ENCODE measurements at places on chromosomes 13 and 19.

DNA sequence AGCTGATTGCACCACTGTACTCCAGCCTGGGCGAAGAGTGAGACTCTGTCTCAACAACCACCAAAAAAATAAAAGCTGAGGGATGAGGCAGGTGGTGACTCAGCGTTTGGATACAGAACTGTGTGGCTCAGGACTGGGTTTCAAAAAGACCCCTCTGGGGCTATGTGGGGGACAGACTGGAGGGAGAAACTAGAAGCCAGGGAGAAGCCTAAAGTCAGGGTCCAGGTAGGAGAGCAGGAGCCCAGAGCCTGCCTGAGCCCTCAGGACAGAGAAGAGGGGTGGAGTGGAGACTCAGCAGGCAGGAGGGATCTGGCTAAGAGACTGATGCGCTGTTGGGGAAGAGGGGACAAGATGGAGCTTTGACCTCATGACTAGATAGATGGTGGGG lies 1.8 kb upstream of the CD37 start:
- H3K27me3 ChIP-seq = no peaks in the 10 kb centered on the region
- H3K36me3 ChIP-seq = no peaks in the 10 kb centered on the region
- H3K4me3 ChIP-seq = no peak overlapping the region
- H3K27ac ChIP-seq = no peak overlapping the region

GRCh38 chr19:32677657-32678056 lies 2.0 kb downstream of the RGS9BP start:
- H3K4me3 ChIP-seq = no peak overlapping the region
- H3K27ac ChIP-seq = no peak overlapping the region
- H3K27me3 ChIP-seq = peaks cover 13% of the 10 kb centered on the region
- no peaks in the 10 kb centered on the region for H3K36me3 ChIP-seq

DNA sequence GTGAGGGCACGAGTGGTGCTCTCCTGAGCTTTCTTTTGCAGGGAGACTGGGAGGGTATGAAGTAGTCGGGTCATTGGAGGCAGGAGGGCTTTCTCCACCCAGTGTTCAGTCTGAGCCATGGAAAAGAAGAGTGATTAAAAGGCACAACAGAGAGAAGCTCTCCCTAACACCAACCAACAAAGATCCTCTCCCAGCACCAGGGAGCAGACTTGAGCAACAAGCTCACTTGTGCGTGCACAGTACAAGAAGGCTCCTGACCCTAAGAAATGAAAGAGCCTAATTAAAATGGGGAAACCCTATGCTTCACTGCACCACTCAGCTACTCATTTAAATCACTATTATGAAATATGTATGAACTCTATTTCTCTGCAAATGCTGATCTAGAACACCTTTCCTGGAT lies 276.3 kb upstream of the SOX21 start:
- H3K36me3 ChIP-seq = no peaks in the 10 kb centered on the region
- no peak overlapping the region for H3K4me3 ChIP-seq
- no peaks in the 10 kb centered on the region for H3K27me3 ChIP-seq
- DNase-seq = no peak
- H3K27ac ChIP-seq = no peak overlapping the region
- no peaks in the 10 kb centered on the region for H3K4me1 ChIP-seq

DNA sequence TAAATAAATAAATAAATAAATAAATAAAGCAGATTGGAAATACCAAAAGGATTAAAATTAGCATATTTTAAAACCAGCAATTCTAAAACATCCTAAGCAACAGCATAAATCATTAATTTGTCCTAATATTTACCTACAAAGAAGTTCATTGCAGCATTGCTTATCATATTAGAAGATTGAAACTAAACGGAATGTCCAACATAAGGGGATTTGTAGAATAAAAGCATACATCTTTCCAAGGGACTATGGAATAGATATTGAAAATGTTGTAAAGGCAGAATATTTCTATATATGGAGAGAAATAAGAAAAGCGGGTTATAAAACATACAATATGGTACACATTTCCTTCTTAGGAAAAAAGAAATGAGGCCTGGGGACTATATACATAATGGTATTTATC lies 71.1 kb upstream of the RFC3 start:
- H3K4me3 ChIP-seq = no peak overlapping the region
- DNase-seq = no peak
- no peaks in the 10 kb centered on the region for H3K27me3 ChIP-seq
- H3K36me3 ChIP-seq = no peaks in the 10 kb centered on the region

- DNase-seq = no peak
- peak overlapping the region; percentile 50 for H3K27ac ChIP-seq
- H3K36me3 ChIP-seq = no peaks in the 10 kb centered on the region
- no peaks in the 10 kb centered on the region for H3K27me3 ChIP-seq
- no peak overlapping the region for H3K4me3 ChIP-seq
Measured at GRCh38 chr13:41561170-41561569, 103.8 kb downstream of the RGCC start.

DNA sequence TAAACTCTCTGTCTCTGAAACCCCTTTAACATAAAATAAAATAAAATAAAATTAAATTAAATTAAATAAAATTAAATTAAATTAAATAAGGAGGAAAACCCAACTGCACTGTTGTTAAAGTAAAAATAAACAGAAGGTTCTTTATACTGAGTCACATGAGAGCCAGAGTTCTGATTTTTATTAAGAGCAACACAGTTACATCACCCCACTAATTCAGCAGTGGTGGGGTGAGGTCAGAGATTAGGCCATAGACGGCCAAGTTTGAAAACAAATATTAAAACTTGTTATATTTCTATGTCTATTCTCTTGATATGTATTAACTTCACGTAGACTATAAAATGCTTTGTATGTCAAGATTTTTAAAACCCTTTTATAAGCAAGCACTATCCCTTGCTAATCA lies 59.5 kb downstream of the MYCBP2 start:
- no peak overlapping the region for H3K4me3 ChIP-seq
- no peak overlapping the region for H3K27ac ChIP-seq
- no peaks in the 10 kb centered on the region for H3K36me3 ChIP-seq
- no peaks in the 10 kb centered on the region for H3K27me3 ChIP-seq
- no peaks in the 10 kb centered on the region for H3K4me1 ChIP-seq

GRCh38 chr13:47757466-47758080 lies 243.5 kb downstream of the SUCLA2 start:
- no peaks in the 10 kb centered on the region for H3K4me1 ChIP-seq
- no peaks in the 10 kb centered on the region for H3K27me3 ChIP-seq
- no peaks in the 10 kb centered on the region for H3K36me3 ChIP-seq
- no peak overlapping the region for H3K27ac ChIP-seq
- DNase-seq = no peak

DNA sequence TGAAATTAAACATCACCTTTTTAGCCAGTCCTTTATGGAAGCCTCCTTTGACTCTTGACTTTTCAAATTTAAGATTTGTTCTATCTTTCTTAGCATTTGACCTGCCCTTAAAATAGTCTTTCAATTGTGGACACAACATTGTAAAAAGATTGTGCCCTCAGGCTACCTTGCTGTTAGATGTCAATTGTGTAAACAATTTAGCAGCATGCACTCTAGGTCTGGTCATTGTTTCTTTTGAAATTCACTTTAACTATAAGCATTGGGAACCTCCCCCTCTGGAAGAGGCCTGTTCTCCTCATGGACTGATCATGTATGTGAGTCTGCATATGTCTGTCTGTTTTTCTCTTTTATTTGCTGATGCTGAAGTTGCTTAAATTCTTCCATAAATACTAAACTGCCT lies 31.5 kb upstream of the PABPC3 start:
- no peaks in the 10 kb centered on the region for H3K27me3 ChIP-seq
- no peak overlapping the region for H3K4me3 ChIP-seq
- no peak for DNase-seq
- H3K36me3 ChIP-seq = no peaks in the 10 kb centered on the region

DNA sequence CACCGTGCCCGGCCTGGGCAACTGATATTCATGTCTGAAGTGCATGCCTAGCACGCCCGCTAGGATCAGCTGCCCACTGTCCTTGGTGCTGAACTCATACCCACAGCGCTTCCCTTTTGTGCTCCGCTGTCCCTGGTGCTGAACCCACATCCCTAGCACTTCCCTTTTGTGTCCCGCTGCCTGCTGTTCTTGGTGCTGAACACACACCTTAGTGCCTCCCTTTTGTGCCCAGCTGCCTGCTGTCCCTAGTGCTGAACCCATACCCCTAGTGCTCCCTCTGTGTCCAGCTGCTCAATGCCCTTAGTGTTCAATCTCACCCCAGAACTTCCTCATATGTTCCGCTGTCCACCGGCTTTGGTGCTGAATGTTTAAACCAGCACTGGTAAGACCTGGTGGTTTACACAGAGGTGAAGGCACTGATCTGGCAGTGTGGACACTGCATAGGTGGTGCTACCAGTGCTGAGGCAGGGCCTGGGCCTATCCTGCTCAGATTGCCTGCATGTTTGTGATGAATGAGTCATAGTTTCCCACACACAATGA lies 26.3 kb upstream of the SIGLEC11 start:
- H3K27me3 ChIP-seq = no peaks in the 10 kb centered on the region
- peak; percentile 84 for DNase-seq
- no peak overlapping the region for H3K27ac ChIP-seq

DNA sequence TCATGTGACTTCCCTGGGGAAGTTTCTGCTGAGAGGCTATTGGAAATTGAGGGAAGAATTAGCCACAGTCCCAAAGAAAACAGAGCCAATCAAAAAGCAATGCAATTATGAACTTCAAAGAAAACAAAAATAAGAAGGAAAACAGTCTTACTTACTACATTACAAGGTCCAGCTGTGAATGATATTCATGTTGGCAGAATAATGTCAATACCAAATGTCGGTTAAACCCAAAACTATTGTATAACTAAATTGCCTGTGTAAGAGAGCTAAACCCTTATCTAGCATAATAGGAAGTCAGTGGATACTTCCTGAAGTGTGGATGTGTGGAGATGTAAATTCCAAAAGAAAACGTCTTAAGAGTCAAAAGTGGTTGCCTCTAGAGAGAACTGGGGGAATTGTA lies 12.4 kb downstream of the KL start:
- no peak overlapping the region for H3K27ac ChIP-seq
- H3K36me3 ChIP-seq = no peaks in the 10 kb centered on the region
- no peak for DNase-seq
- H3K27me3 ChIP-seq = no peaks in the 10 kb centered on the region
- no peaks in the 10 kb centered on the region for H3K4me1 ChIP-seq

GRCh38 chr13:72062566-72062965 lies 195.6 kb upstream of the DACH1 start:
- no peaks in the 10 kb centered on the region for H3K4me1 ChIP-seq
- no peak overlapping the region for H3K4me3 ChIP-seq
- H3K36me3 ChIP-seq = no peaks in the 10 kb centered on the region

Measured in uterus (tissue), 4 donors.